ENCODE measurements at places on chromosomes 13 and 19. TPM values are rescaled to one million over a fixed set of nuclear protein-coding genes. Genes with fewer than 3 reads are reported as not detected.

- peaks cover 7% of the 10 kb centered on the region for H3K36me3 ChIP-seq
- H3K27me3 ChIP-seq = no peaks in the 10 kb centered on the region
- peaks cover 26% of the 10 kb centered on the region for H3K4me1 ChIP-seq
Measured at GRCh38 chr19:14139944-14140343, 3.6 kb upstream of the ASF1B start.

DNA sequence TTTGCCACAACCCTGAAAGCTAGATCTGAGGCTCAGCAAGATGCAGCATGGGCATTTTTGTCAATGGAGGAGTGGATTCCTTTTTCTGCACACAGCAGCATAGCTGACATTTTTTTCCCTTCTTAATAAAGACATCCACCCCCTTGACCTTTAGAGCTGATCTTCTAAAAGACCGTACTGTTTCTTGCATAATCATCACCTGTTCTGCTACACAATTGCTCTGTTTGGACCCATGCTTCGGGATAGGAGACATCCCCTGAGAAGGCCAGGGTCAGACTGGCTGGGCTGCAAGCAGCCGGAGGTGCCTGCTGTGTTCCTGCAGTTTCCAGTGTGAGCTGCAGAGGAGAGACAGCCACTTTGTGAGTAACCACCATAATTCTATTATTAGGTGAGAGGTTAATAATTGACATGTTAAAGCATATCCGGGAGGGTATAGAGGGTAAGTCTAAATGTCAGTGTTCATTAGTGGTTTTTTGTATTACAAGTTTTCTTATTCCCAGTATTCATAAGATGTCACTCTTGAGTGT lies 108.5 kb upstream of the C1QTNF9B start:
- no peak overlapping the region for H3K27ac ChIP-seq
- peaks cover 10% of the 10 kb centered on the region for H3K27me3 ChIP-seq
- no peaks in the 10 kb centered on the region for H3K36me3 ChIP-seq
- no peaks in the 10 kb centered on the region for H3K4me1 ChIP-seq

DNA sequence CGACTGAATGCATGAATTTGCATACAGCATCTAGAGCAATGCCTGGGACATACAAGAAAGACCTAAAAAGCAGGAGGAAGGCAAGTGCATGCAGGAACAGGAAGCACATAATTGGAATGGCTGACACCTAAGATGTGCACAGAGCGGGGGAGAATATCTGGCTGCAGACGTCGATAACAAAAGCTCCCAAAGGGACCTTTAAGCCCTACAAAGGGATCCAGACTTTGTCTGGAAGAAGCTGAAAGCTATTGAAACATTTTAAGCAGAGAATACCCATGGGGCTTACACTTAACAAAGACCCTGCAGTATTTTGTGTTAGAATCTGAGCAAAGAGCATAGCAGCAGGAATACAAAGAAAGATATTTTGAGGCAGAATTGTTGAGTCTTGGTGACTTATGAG lies 107.4 kb upstream of the CLDN10 start:
- no peak overlapping the region for H3K27ac ChIP-seq
- no peak for DNase-seq
- H3K4me3 ChIP-seq = no peak overlapping the region
- H3K27me3 ChIP-seq = peaks cover 2% of the 10 kb centered on the region
- no peaks in the 10 kb centered on the region for H3K4me1 ChIP-seq

- H3K36me3 ChIP-seq = peaks cover 26% of the 10 kb centered on the region
- peak overlapping the region; percentile 84 for H3K4me3 ChIP-seq
- peak; percentile 29 for DNase-seq
Measured at GRCh38 chr19:16626796-16627192, 1.2 kb downstream of the MED26 start.

- no peak for DNase-seq
- H3K27me3 ChIP-seq = no peaks in the 10 kb centered on the region
- no peak within 1 kb of the TSS for H3K4me3 ChIP-seq
- H3K36me3 ChIP-seq = no peaks in the 10 kb centered on the region
Measured at GRCh38 chr13:27988520-27988919, at the start of gene URAD. Gene URAD, minus strand, starts transcription at chr13:27988693. Its CDS starts 56 bp downstream, at chr13:27988637.

DNA sequence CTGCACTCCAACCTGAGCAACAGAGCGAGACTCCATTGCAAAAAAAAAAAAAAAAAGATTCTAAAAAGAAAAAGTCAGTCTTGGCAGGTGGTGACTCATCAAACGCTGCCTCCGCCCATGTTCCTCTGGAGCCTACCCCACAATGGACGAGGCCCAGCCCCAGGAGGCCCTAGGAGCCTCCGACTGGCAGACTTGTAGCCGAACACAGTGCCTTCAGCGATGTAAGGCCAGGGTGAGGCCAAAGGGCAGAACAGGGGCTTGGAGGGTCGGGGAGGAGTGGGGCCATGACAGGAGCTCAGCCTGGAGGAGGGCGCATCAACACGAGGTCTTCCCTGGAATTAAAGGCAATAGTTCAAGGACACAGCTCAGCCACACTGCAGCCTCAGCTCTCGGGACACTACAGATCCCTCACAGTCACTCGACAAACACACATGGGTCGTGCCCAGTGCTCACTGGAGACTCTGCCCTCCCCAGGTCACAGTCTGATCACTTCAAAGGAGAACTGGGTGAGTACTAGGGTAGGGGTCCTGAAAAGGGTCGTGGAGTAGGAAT lies 5.1 kb downstream of the USE1 start:
- H3K27ac ChIP-seq = no peak overlapping the region
- H3K4me1 ChIP-seq = peaks cover 12% of the 10 kb centered on the region
- peaks cover 12% of the 10 kb centered on the region for H3K36me3 ChIP-seq
- no peaks in the 10 kb centered on the region for H3K27me3 ChIP-seq
- H3K4me3 ChIP-seq = no peak overlapping the region
- DNase-seq = no peak

- peaks cover 20% of the 10 kb centered on the region for H3K4me1 ChIP-seq
- peak overlapping the region; percentile 61 for H3K4me3 ChIP-seq
- DNase-seq = no peak
- H3K27ac ChIP-seq = peak overlapping the region; percentile 61
- no peaks in the 10 kb centered on the region for H3K27me3 ChIP-seq
Measured at GRCh38 chr13:51765142-51765515, 38.8 kb downstream of the DHRS12 start.

GRCh38 chr13:93951108-93951507 lies 528.4 kb downstream of the DCT start:
- no peaks in the 10 kb centered on the region for H3K36me3 ChIP-seq
- H3K4me1 ChIP-seq = no peaks in the 10 kb centered on the region
- no peaks in the 10 kb centered on the region for H3K27me3 ChIP-seq
- no peak overlapping the region for H3K4me3 ChIP-seq
- no peak overlapping the region for H3K27ac ChIP-seq

DNA sequence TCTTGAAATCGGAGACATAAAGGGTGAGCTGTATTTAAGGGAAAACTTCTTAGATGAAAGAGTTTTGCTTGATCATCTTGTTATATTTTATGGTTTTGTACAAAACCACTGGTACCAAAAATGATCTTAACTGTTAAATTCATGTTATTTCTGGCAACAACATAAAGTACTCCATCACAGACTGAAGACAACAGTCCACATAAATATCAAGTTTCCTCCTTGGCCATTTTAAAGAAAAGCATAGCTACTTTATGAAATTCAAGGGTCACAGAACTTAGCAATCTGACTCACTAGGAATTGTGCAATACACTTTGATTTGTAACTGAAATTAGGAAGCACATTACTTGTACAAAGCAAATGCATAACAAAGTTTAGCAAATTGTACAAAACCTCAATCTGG lies 66.3 kb downstream of the TBC1D4 start:
- no peak overlapping the region for H3K27ac ChIP-seq
- H3K4me3 ChIP-seq = no peak overlapping the region
- DNase-seq = no peak
- no peaks in the 10 kb centered on the region for H3K27me3 ChIP-seq
- H3K4me1 ChIP-seq = no peaks in the 10 kb centered on the region

GRCh38 chr13:79466872-79467271 lies 14.1 kb upstream of the NDFIP2 start:
- no peak overlapping the region for H3K27ac ChIP-seq
- H3K27me3 ChIP-seq = no peaks in the 10 kb centered on the region
- no peak for DNase-seq
- no peaks in the 10 kb centered on the region for H3K4me1 ChIP-seq

GRCh38 chr13:32669030-32669646 lies 82.9 kb downstream of the PDS5B start:
- H3K4me3 ChIP-seq = no peak overlapping the region
- no peak overlapping the region for H3K27ac ChIP-seq
- no peaks in the 10 kb centered on the region for H3K27me3 ChIP-seq

DNA sequence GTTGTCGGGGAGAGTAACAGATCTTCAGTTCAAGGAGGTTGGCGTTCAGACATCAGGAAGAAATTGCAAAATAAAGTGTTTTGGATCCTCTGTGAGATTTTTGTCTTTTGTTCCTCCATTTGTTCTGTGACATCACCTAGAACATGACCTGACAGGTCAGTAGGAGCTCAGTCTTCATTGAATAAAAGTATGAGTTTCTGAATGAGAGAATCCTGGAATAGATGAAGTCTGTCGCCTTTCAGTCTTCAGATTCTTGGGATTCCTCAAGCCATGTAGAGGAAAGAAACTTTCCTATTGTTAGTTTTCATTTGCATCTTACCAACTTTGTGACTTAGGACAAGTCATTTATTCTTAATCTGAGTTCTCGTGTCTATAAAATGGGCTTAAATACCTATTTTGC lies 14.4 kb downstream of the ARHGAP35 start:
- no peaks in the 10 kb centered on the region for H3K4me1 ChIP-seq
- no peaks in the 10 kb centered on the region for H3K27me3 ChIP-seq
- H3K36me3 ChIP-seq = no peaks in the 10 kb centered on the region
- H3K27ac ChIP-seq = no peak overlapping the region

DNA sequence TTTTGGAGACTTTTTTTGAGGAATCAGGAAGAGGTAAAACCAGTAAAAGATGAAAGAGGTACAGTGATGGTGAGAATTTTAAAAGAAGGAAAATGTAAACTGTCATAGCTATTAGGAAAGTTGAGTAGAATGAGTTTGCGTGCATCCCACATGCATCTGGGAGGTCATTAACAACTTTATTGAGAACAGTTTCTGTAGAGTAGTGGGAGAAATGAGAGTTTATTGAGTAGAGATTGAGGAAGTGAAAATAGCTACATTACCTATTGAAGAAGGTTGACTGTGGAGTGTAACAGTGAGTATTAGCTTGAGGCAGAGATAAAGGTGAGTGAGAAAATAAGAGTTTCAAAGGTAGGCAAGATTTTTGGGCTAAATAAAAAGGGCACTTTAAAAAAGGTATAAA lies 38.7 kb downstream of the BRCA2 start:
- no peak overlapping the region for H3K27ac ChIP-seq
- H3K4me3 ChIP-seq = no peak overlapping the region
- no peaks in the 10 kb centered on the region for H3K36me3 ChIP-seq
- no peaks in the 10 kb centered on the region for H3K4me1 ChIP-seq
- H3K27me3 ChIP-seq = no peaks in the 10 kb centered on the region

DNA sequence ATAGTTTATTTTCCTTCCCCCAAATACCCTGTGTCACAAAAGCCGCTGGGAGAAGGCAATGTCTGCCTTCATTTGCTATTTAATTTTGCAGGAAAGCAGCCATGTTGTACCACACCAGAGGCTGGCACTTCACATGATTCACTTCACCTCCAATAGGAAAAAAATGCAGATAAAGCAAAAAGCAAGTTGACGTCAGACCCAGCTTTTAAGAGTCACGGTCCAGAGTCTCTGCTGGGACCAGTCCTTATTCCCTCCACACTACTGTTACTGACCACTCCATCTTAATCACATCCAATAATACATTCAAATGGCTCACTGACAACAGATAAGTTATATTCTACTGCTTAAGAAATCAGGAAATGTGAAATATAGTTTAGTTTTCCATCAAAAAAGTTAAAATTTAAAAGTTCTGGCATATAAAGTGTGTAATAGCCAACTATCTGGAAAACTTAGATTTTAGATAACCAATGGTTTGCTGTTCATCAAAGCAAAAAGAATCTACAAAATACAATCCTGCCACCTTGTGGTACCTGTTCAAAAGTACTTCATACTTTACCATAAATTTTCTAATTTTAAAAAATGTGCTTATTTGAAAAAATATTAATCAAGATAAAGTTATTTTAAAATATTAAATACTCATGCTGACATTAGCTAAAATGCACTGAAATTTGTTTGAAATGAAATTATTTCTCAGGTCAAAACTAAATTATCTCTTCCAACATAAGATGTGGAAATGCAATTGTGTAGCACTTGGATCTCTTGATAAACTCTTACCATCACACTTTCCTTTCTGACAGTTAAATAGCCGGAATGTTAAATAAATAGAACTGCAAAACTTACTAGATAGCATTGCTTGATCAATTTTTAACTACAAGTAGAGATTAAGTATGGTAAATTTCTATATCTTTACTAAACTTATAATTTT lies 97.3 kb downstream of the SERP2 start:
- no peak for DNase-seq
- no peaks in the 10 kb centered on the region for H3K27me3 ChIP-seq
- no peaks in the 10 kb centered on the region for H3K36me3 ChIP-seq
- H3K4me1 ChIP-seq = no peaks in the 10 kb centered on the region

GRCh38 chr19:11693505-11694499 lies 44.9 kb downstream of the ZNF823 start:
- no peak overlapping the region for H3K4me3 ChIP-seq
- H3K27me3 ChIP-seq = peaks cover 3% of the 10 kb centered on the region
- no peaks in the 10 kb centered on the region for H3K36me3 ChIP-seq
- H3K4me1 ChIP-seq = peaks cover 8% of the 10 kb centered on the region

DNA sequence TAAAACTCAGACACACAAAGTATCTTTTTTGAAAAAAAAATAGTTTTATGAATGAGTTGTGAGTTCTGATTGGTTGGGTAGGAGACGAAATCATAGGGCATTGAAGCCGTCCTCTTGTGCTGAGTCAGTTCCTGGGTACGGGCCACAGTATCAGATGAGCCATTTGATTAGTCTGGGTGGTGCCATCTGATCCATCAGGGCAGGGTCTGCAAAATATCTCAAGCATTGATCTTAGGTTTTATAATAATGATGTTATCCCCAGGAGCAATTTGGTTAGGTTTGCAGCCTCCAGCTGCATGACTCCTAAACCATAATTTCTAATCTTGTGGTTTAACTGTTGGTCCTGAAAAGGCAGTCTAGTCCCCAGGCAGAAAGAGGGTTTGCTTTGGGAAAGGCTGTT lies 1310.6 kb downstream of the SLITRK1 start:
- H3K4me1 ChIP-seq = no peaks in the 10 kb centered on the region
- H3K27me3 ChIP-seq = no peaks in the 10 kb centered on the region
- no peak for DNase-seq
- no peak overlapping the region for H3K27ac ChIP-seq

- peak overlapping the region; percentile 37 for H3K4me3 ChIP-seq
- peaks cover 23% of the 10 kb centered on the region for H3K36me3 ChIP-seq
- no peaks in the 10 kb centered on the region for H3K27me3 ChIP-seq
- no peak for DNase-seq
- H3K27ac ChIP-seq = no peak overlapping the region
Measured at GRCh38 chr19:7068599-7068998, 904 bp upstream of the ZNF557 start.

- H3K27ac ChIP-seq = no peak overlapping the region
- no peaks in the 10 kb centered on the region for H3K36me3 ChIP-seq
- no peaks in the 10 kb centered on the region for H3K4me1 ChIP-seq
- no peak overlapping the region for H3K4me3 ChIP-seq
- DNase-seq = no peak
Measured at GRCh38 chr13:70864731-70865130, 756.5 kb upstream of the KLHL1 start.

- DNase-seq = no peak
- H3K4me1 ChIP-seq = peaks cover 6% of the 10 kb centered on the region
- no peak overlapping the region for H3K27ac ChIP-seq
- no peak overlapping the region for H3K4me3 ChIP-seq
Measured at GRCh38 chr19:3333662-3334061, 32.7 kb upstream of the NFIC start.

ZNF480 gene
- 7.0 TPM for total RNA-seq

EPS8L1 gene
- 4.4 TPM for total RNA-seq

HS6ST3 gene
- total RNA-seq = not detected

ATP4B gene
- not detected for total RNA-seq

NFKBIB gene
- total RNA-seq = 57.7 TPM

FCER2 gene
- not detected for total RNA-seq

SLC7A9 gene
- total RNA-seq = 0.32 TPM

PGLYRP2 gene
- total RNA-seq = not detected

OR10H1 gene
- total RNA-seq = not detected
